Large intestine (tissue), 12 donors: ENCODE measurements at places on chromosomes 4 and X. TPM values are rescaled to one million over a fixed set of nuclear protein-coding genes. Genes with fewer than 3 reads are reported as not detected.
A peak's percentile ranks its signal among the peaks of the same experiment; 100 is the strongest.

The SSX2B gene
- polyA plus RNA-seq = not detected

- DNase-seq = no peak
Observed at GRCh38 chrX:7059859-7060258, 87.7 kb upstream of the STS start.

The LRBA gene
- 52.8 TPM for polyA plus RNA-seq

GRCh38 chr4:181793096-181793495 is 450.1 kb upstream of the TENM3 start:
- no peak for DNase-seq

The EPGN gene
- polyA plus RNA-seq = 0.12 TPM

DNA sequence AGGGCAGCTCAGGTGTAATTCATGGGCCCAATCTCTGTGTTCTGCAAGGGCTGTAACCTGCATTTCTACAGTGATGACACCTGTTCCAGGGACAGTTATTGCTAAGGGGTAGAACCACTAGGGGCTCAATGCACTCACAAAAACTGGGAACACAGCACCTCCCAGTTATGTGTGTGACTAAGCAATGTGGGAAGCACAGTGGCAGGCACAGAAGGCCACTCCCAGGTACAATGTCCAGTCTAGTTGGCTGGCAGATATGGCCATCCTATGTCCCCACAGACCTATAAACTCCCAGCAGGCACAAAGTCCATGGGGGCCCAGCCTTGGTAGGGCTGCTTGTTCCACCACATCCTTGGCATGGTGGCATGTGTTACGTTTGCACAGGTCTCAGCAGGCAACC is 25.7 kb downstream of the CXCL13 start:
- peak; percentile 93 for DNase-seq
